ENCODE measurements at places on chromosomes 1 and 21. TPM values are rescaled to one million over a fixed set of nuclear protein-coding genes. Genes with fewer than 3 reads are reported as not detected.

CRNN gene
- total RNA-seq = not detected

RAB42 gene
- 6.1 TPM for total RNA-seq

ATXN7L2 gene
- total RNA-seq = 2.1 TPM

ASTN1 gene
- total RNA-seq = not detected

TMEM240 gene
- total RNA-seq = 3.3 TPM

FCAMR gene
- not detected for total RNA-seq

IFI44 gene
- 3.7 TPM for total RNA-seq

GPR37L1 gene
- not detected for total RNA-seq

All from GM23248 (cell line).